ENCODE measurements at places on chromosomes 13 and 19.
A peak's percentile ranks its signal among the peaks of the same experiment; 100 is the strongest.

GRCh38 chr19:18298601-18299000 lies 17.2 kb upstream of the JUND start:
- no peak for DNase-seq

GRCh38 chr13:98519976-98520375 lies 56.9 kb downstream of the STK24 start:
- no peak for DNase-seq

- no peak for DNase-seq
Observed at GRCh38 chr19:15279326-15279904, 47.2 kb upstream of the EPHX3 start.

- DNase-seq = no peak
Observed at GRCh38 chr19:48502350-48503018, 9.2 kb downstream of the LMTK3 start.

DNA sequence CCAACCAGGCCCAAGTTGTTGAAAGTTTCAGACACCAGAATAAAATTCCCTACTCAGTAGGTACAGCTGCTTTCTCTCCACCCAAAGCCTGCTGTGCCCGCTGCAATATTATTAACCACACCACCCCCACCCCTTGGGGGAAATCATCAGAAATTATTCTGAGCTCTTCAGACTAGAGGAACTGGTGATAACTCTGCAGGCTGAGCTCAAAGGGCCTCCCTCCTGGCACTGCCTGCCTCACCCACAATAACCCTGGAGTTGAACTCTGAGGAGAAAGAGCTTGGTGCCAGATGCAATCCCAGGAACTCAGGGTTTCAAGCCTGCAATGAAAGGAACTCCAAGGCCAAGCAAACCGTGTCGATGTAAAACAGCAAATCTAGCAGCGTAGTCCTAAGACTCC lies 381.7 kb upstream of the ZNF507 start:
- no peak for DNase-seq

GRCh38 chr19:19820774-19821320 lies 703 bp downstream of the ZNF506 start:
- DNase-seq = no peak

- no peak for DNase-seq
Observed at GRCh38 chr13:35789335-35790165, 313.1 kb upstream of the MAB21L1 start.

DNA sequence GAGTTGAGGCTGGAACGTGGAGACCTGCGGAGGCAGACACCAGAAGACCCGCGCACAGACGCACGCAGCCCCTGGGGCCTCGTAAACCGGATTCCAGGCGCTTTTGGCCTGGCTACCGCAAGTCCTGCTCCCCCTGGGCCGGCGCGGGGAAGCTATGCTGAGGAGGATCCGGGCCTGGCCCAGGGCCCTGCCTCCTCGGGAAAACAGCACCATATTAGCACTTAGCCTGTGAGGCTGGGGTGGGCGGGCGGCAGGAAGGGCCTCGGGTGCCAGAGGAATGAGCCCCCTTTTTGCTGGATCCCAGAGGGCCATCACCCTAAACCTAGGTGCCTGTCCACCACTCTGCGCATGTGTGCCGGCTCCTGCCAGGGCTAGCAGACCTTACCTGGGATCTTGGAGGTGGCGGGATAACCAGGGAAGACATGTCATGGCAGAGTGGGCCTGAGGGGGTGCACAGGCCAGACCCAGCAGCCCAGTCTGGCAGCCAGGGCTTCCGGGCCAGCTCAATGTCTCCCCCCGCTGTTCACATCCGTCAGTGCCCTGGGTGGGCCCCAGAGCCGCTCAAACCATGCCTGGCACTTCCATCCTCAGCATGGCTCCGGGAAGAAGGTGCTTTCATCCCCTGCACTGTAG lies 7.3 kb downstream of the ELOF1 start:
- DNase-seq = no peak

- DNase-seq = no peak
Observed at GRCh38 chr13:48299591-48299990, 4.0 kb upstream of the RB1 start.

- DNase-seq = no peak
Observed at GRCh38 chr13:48475230-48475629, 57.6 kb downstream of the RCBTB2 start.

- no peak for DNase-seq
Observed at GRCh38 chr19:29483944-29484581, 41.7 kb upstream of the VSTM2B start.

GRCh38 chr19:39745643-39746042 lies 7.8 kb upstream of the CLC start:
- DNase-seq = no peak

DNA sequence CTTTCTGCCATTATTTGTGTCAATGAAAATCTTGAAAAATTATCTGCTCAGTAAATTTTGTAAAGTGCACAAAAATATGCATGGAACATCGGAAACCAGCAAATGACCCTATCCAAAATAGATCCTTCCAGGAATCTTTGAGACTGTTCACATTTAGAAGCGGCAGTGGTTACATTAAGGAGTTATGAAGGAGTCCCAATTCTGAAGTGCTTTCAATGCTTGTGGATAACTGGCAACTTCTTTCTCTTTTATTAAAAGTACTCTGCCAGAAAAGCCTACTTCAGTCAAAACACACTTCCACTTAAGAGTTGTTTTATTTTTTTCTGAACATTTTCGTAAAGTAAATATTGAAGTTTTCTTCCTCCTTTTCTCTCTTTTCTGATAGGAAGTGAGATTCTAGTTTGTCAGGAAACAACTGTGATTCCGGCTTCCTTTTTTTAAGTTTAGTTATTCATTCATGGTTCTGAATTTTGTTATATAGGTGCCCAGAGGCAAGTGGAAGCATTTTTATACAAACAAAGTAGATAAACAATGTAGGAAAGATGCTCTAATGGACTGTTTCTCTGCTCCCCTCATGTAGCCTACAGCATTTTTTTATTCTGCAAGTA lies 83.5 kb downstream of the PCDH9 start:
- no peak for DNase-seq

GRCh38 chr19:55472463-55472862 lies 4.0 kb upstream of the ZNF628 start:
- no peak for DNase-seq

- DNase-seq = no peak
Observed at GRCh38 chr19:40410030-40410389, 3.2 kb downstream of the PRX start.

- DNase-seq = no peak
Observed at GRCh38 chr13:25816239-25816638, 235.6 kb downstream of the SHISA2 start.

GRCh38 chr19:29402563-29402962 lies 123.2 kb upstream of the VSTM2B start:
- no peak for DNase-seq

DNA sequence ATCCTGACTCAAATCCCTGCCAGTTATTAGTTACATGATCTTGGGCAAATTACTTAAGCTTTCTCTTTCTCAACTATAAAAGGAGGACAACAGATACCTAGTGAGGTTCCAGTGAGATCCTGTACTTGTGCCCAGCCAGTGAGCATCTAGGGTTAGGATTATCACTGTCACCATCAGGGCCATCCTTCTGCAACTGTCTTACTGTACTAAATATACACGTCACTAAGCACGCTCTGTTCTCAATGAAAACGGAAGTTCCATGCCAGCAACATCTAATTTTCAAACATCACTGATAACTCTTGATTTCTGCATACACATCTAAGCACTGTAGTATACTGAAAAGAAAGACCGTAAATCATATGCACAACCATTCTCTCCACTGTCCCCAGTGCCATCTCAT lies 70.0 kb downstream of the FOXO1 start:
- DNase-seq = no peak

GRCh38 chr13:31903111-31903815 lies 128.3 kb upstream of the FRY start:
- peak; percentile 51 for DNase-seq

DNA sequence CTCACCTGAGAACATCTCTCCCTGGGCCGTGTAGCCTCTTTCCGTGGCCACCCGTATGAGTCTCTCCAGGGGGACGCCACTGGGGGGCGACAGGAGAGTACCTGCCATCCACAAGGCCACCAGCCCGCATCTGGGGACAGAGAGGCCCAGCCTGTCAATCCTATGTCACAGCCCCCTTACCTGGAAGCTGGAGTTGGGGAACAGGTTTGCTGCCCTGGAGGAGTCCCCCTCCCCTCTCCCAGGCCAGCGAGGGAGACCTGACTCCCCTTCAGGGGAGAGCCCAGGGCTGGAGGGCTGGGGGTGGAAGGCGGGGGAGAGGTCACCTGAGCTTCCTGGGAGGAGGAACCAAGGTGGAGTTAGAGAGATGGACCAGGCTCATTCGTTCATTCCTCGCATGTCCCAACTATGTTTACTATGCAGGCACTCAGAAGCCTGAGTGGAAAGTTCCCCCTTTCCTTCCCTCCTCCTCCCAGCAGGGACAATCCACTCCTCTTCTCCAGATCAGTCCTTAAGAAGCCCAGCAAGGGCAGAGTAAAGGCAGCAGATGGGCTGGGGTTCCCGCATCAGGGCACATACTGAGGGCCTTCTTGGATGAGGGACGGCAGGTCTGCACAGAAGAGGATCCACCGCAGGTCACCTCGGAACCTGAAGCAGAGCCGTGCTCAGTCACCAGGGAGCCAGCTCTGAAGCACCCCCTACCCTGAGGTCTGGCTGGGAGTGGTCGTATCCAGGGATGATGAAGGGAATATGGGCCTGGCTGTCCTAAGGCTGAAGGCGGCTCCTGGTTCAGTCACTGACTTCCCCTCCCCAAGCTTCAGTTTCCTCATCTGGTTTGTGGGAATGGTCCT lies 5.5 kb downstream of the ACTMAP start:
- no peak for DNase-seq

DNA sequence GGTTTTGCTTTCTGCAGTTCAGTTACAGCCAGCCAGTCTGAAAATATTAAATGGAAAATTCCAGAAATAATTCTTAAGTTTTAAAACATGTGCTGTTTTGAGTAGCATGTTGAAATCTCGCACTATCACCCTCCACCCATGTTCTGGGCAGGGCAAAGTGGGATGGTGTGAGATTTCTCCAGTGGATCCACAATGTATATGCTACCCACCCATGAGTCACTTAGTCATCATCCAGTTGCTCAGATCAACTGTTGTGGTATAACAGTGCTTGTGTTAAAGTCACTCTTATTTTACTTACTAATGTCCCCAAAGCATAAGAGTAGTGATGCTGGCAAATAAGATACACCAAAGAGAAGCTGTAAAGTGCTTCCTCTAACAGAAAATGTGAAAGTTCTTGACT lies 56.4 kb downstream of the CYSLTR2 start:
- no peak for DNase-seq

- no peak for DNase-seq
Observed at GRCh38 chr19:4930664-4931063, 21.4 kb downstream of the UHRF1 start.

- DNase-seq = no peak
Observed at GRCh38 chr13:24272452-24273161, 36.8 kb upstream of the C1QTNF9 start.

GRCh38 chr13:46295491-46296114 lies 83.9 kb downstream of the LRRC63 start:
- no peak for DNase-seq

DNA sequence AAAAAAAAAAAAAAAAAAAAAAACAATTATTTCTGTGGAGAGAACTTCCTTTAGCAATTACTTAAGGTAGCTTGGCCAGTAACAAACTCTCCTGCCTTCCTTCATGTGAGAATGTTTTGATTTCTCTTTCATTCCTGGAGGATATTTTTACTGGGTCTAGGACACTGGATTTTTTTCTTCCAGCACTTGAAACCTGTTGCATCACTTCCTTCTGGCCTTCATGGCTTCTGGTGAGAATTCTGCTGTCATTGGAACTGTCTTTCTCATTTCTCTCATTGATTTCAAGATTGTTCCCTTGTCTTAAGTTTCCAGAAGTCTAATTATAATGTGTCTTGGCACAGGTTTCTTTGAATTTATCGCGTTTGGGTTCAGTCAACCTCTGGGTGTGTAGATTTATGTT lies 19.3 kb upstream of the RAB20 start:
- DNase-seq = no peak

GRCh38 chr13:25929816-25930215 lies 122.0 kb downstream of the SHISA2 start:
- no peak for DNase-seq

GRCh38 chr13:46896341-46897137 lies at the start of gene HTR2A:
Gene HTR2A, minus strand, starts transcription at chr13:46897053. Its CDS starts 1,147 bp downstream, at chr13:46895906.
- no peak for DNase-seq

DNA sequence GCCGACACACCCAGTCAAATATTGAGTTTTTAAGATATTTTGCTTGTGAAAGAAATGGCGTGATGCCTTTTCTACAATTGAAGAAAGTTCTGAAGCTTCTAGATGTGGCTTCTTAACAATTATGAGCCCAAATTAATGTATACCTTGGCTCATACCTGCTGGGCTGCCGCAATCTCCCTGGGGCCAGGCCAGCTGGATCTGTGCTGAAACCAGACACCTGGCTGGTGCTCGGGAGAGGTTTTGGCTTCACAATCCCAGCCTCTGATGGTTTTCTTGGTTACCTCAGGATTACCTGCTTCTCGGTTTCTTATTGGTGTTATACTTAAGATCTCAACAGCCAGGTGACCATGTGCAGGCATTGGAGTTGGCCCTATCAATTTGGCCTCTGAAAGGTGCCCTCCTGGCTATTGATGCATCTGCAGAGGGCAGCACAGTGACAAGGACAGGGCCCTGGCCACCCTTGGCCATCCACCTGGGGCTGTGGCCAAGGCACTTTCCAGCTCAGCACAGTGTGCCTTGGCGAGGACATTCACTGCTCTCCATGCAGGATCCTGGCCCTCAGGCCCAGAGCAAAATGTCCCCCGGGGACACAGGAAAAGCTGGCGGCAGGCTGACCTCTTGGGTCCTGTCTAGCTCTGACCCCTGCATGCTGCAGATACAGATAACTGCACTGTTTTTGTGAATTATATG lies 305.0 kb downstream of the ZNF536 start:
- DNase-seq = no peak

DNA sequence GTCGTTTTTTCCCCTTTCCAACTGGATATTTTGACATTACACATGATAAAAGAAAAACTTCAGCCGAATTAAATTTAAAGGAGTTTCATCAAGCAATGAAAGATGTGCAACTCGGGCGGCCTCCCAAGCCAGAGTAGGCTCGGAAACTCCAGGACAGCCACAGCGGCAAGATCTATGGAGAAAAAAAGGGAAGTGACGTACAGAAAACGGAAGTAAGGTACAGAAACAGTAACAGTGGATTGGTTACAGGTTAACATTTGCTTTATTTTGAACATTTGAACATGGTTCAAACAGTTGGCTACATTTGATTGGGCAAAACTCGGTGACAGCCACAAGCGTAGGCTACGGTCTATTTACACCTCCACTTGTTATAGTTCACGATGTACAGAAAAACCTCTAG lies 30.5 kb upstream of the FAM124A start:
- no peak for DNase-seq

GRCh38 chr13:63938851-63939250 lies 2523.2 kb upstream of the PCDH20 start:
- no peak for DNase-seq

GRCh38 chr19:51367255-51367564 lies 1.0 kb upstream of the ETFB start:
- DNase-seq = no peak
